Gastrocnemius medialis (tissue), 4 donors: ENCODE measurements at places on chromosomes 16 and 17.
A peak's percentile ranks its signal among the peaks of the same experiment; 100 is the strongest.

DNA sequence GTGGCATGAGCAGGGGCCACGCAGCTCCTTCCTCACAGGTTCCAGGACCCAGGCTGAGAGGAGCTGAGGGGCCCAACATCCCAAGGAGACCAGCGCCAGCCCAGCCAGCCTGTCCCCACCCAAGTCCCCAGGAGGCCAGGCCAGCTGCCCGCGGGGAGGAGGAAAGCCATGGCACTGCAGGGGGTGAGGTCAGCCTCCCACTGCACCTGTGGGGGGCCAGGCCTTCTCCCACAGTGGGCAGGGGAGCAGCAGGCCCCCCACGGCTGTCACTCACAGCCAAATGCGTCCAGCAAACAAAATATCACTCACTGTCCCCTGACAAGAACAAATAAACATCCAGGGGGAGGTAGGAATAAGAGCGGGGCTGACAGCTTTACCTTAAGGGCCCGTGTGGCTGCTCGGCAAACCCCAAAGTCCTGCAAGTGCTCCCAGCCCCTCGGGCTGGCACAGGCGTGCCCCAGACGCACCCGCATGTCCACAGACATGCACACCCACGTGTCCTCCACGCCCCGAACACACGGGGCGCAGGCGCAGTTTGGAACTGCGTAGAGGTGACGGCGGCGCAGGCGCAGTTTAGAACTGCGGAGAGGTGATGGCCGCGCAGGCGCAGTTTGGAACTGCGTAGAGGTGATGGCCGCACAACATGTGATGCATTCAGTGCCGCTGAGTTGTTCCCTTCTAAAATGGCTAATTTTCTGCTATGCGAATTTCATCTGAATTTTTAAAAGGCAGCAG is 291.1 kb downstream of the FOXL1 start:
- DNase-seq, result no peak

- no peak for DNase-seq
These were observed at the start of gene ALOX12B for GRCh38 chr17:8087075-8087951. Gene ALOX12B, minus strand, starts transcription at chr17:8087716. Its CDS starts 274 bp downstream, at chr17:8087442.

GRCh38 chr17:33889040-33889439 is 366.0 kb upstream of the CCL2 start:
- no peak for DNase-seq

GRCh38 chr17:55726440-55726839 is 3.8 kb upstream of the TMEM100 start:
- DNase-seq, result peak; percentile 51

DNA sequence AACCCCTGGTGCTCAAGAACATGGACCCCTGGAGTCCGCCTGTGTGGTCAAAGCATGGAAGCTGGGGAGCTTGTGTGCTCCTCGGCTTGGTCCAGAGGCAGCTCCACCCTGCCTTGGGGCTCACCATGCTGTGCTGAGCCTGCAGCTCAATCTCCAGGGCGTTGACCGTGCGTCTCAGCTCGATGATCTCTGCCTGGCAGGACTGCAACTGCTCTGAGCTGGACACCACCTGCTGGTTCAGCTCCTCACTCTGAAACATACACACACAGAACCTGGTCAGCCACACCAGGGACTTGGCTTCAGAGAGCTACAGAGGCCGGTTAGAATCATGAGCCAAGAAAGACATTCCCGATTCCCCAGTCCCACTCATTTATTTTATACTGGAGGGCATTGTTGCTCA is 2.7 kb downstream of the KRT35 start:
- DNase-seq, result no peak

DNA sequence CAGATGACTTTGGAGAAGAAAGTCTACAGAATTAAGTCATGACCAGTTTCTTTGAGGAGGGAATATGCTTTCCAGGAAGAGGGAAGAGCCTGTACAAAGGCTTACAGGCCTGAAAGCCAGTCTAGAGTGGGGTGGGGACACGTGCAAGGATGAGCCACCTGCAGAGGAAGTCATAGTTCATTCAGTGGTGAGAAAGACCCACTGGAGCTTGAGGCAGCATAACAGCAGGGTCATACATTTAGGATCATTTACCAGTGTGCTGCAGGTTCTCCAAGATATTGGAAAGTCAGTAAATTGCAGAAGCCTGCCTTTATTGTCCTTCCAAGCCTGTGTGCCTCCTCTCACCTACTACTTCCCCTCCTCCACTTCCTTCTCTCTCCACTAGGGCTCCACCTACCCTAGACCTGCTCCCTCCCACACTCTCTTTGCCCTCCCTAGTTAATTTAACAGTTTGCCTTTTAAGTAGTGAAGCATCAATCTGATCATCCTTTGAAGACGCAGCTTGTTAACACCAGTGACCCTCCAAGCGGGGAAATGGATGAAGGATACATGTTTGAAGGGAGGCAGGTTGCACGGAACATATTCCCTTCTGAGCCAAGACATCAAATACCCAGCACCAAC is 40.2 kb downstream of the CDRT15 start:
- no peak for DNase-seq

DNA sequence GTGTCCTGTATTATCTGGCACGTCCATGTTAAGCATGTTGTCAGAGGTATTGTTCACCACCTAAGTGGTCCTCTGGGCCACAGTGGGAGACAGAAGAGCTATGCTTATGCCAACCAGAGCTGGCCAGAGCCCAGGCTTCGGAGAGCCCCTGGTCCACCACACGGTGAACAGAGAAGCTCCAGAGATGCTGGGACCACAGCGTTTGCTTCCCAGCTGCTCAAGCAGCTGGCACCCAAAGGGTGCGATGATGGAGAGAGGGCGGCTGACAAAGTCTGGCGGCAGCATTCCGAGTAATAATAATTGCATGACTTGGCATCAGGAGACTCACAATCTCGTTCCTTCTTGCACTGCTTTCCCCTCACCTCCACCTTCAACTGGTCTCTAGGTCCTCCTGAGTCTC is 35.8 kb upstream of the RCVRN start:
- no peak for DNase-seq
